NCI-H510A treated with DMSO at 0.1 percent for 48 hours (cell line): ENCODE measurements at places on chromosomes 12 and 14.

- DNase-seq, result no peak
Observed at GRCh38 chr12:47729233-47729632, 3.9 kb upstream of the ENDOU start.

DNA sequence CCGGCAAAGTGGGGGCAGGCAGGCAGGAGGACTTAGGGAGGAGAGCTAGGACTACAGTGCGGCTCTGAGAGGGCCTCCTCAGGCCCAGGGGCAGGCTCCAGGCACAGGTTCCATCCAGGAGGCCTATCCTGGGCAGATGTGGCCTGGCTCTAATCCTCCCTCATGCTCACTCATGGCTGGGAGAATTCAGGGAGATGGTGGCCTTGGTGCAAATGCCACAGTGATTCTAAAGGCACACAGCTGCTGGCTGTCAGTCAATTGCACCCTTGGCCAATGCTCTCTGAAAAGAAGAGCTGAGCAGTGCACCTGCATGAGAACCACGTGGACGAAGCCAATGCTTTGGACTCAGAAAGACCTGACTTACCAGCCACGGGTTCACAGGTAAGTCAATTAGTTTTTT, 89.6 kb downstream of the C12orf75 start:
- no peak for DNase-seq

- DNase-seq, result no peak
Observed at GRCh38 chr12:57250956-57251355, at the start of gene STAC3. Gene STAC3, minus strand, starts transcription at chr12:57251187. Its CDS starts 1,551 bp downstream, at chr12:57249636.

- DNase-seq, result no peak
Observed at GRCh38 chr12:3020850-3021435, 56.2 kb upstream of the TSPAN9 start.

- no peak for DNase-seq
Observed at GRCh38 chr12:50252977-50253602, 30.2 kb downstream of the LIMA1 start.

DNA sequence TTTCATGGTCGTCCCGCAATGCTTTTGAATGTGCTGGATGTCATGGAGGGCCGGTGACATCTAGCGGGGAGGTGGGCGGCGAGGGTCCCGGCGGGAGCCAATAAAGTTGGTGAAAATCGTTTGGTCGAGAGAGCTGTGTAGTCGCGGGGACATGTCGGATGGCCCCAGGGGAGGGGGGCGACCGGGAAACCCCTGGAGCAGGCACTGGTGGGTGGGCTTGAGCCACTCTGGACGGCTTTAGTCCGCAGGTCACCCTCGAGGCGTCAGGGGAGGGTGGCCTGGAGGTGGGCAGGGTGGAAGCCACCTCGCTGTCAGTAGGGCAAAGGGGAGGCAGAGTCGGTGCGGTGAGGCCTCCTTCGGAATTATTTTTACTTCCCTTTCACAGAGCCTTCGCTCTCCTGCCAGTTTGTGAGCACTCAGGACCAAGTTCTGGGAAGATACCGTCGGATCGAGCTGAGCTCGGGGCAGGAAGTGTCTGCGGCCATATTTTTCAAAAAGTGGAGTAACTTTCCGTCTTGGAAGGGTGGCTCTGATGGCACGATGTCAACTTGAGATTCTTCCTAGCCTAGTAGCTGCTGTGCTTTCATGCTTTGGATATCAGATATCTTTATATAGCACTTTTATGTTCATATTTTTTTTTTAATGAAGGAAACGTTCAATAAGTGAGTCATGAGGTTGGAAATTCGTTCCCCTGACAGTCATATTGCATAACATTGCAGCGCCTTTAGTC, 28.2 kb downstream of the WBP11 start:
- no peak for DNase-seq

- DNase-seq, result peak; percentile 43
Observed at GRCh38 chr14:21300892-21301291, 21.0 kb downstream of the RPGRIP1 start.

GRCh38 chr14:64038841-64039542, 186.2 kb downstream of the SYNE2 start:
- no peak for DNase-seq

- no peak for DNase-seq
Observed at GRCh38 chr12:108793756-108794441, 62.6 kb upstream of the CORO1C start.

DNA sequence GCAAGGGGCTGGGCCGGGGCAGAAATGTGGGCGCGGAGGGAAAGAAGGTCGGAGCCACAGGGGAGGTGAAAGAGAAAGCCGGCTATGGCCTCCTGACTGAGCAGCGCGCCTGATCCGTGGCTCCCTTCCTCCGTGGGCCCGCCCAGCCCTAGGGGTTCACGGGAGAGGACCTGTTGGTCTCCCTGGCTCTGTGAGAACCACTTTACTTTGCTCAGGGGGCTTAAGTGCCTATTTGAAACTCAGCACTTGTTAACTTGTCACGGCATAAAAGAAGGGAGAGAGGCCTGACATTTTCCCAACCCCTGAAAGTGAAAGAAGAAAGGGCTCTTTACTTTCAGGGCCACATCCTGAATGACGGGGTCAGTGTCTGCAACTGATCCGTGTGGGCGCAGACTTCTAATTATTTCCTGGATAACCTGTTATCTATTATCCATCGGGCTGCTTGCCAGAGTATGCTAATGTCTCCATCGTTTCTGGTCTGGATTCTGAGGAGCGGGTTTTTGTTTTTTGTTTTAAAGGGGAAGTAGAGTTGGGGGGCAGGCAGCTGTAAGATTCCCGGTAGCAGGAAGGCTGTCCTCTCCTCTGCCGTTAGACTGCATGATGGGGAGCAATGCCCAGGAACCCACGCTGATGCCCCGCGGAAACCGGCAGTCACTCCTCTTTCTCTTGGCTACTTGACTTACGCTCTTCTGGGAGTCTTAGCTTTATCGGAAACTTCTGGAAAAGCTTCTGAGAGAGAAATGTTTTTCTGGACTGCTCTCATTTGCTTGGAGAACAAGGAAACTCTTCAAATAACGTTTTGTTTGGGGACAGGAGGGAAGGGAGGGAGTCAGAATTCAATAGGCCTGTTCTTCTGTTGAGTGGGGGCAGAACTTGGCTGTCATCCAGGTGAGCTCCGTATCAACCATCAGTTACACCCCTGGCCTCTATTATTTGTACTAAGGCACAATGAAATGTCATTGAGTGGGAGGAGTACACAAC, 127.7 kb upstream of the MAX start:
- DNase-seq, result peak; percentile 91

DNA sequence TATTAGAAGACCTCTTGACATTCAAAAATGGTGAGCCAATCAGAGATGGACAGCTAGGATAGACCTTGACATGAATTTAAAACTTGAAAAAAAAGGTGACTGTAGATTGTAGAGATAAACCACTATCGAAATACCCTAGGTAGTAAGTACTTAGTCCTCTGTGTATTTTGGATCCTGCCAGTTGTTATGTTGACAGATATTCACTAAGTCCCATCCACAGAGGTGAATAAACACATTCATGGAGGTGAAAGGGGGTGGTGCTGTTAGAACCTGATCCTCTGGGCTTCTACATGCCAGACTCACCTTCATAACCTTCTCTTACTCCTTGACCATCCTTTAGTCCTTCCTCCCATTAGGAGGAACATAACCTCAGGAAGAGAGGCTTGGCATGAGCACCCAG, 72.3 kb downstream of the OTX2 start:
- DNase-seq, result no peak

DNA sequence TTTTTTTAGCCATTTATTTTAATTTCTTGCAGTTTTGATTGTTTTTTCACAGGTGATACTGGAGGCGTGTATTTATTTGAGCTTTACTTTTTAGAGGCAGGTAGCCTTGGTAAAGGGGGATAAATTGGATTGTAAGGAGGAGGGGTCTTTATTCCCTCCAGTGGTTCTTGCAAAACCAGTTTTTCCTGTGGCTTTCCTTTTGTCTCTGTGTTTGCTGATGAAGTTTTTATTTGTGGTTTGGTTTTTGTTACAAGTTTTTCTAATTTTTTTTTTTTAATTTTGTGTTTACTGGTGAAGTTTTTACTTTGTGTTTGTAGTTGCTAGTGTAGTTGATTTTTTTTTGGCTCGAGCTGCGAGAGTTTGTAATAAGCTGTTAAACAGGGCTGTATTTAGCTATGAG, 278.5 kb downstream of the PRKD1 start:
- no peak for DNase-seq

DNA sequence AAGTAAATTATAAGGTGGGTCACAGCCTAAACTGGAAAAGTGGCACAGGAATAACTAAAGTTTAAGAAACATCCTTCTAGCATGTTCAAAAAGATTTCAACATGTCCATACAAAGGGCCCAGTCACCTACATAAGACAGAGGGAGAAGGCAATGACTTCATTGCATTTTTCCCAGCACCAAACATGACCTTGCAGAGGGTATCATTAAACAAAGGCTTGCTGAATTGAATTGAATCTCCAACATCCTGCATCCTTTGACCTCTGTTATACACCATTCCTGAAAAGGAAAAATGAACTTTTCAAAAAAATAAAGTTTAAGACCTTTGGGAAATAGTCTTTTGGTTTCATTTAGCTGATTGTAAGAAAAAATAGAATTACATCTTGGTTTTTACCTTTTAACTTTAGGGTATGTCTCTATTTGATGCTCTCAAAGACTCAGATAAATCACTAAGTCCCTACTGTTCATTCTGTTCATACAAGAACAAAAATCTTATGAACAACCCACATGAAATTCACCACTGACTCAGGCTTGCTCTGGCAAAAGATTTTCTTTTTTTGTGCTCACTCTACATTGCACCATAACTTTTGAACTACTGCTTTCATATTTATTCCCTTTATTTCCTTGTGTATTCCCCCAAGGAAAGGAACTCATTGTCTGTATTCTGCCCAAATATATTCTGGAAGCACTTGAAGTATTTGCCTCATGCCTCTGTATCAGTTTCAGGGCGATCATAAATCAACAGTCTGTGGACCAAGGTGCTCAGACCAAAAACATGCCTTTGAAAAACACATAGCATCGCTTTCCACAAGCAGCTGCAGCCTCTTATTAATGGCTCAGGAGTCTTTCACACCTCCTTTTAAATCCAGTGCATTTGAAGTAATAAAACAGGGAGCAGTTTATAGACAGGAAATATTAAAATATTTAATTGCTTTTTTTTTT, 121.7 kb downstream of the DUSP6 start:
- no peak for DNase-seq

DNA sequence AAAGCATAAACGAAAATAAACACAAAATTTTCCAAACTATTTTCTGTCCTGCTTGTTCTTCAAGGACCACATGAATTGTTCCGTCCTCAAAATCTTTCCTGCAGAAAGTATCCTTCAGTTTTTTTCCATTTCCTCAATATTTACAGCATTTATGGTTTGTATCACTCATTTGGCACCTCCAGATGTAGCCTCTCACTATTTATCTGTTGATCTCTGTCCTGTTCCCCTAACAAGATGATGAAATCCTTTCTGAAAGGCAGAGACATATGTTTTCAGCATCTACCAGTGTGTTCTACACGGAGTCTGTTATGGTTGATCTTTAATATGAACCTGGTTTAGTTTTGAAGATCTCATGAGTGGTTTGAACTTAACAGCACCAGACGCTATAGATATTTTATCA, 490.2 kb downstream of the NELL2 start:
- no peak for DNase-seq

- DNase-seq, result no peak
Observed at GRCh38 chr14:105366386-105367074, 31.8 kb upstream of the TEX22 start.

DNA sequence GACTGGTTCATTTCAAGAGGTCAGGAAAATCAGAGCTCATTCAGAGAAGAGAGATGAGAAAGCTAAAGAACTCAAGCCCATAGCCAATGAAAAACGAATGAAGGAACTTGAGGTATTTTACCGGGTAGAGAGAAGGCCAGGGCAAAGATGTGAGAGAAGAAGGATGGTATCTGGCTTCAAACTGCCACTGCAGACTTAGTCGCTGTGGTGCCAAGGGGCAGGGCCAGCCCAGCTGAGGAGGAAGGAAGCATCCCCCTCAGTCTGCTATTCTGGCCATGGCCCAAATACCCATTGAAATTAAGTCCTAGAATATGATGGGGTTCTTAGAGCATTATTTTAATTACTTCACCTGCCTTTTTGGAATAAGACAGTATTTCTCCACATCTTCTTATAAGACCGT, 69.2 kb downstream of the ANO2 start:
- DNase-seq, result no peak

GRCh38 chr14:39912192-39913100, 480.2 kb upstream of the FBXO33 start:
- DNase-seq, result no peak

- no peak for DNase-seq
Observed at GRCh38 chr12:9606247-9606646, 1.5 kb downstream of the KLRB1 start.

DNA sequence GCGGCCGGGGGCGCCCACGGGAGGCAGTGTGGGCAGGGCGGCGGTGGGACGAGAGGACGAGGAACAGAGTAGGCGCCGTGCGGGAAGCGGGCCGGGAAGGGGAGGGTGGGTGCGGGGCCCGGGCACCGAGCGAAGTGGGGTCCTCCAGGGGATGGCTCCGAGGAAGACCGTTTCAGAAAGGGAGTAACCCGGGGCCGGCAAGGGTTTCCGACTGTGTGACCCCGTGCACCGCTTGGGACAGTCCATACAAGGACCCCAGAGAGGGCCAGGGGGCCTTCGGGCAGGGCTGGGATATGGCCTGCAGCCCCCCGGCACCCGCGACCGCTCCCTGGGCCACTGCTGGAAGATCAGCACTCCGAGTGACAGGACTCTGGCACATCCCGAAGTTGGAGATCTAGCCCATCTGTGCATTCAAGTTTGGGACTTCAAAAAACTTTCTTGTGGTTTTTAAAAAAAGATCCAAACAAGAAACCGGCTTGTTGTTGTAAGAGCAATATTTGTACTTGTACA, 448 bp downstream of the TSPAN9 start:
- no peak for DNase-seq

DNA sequence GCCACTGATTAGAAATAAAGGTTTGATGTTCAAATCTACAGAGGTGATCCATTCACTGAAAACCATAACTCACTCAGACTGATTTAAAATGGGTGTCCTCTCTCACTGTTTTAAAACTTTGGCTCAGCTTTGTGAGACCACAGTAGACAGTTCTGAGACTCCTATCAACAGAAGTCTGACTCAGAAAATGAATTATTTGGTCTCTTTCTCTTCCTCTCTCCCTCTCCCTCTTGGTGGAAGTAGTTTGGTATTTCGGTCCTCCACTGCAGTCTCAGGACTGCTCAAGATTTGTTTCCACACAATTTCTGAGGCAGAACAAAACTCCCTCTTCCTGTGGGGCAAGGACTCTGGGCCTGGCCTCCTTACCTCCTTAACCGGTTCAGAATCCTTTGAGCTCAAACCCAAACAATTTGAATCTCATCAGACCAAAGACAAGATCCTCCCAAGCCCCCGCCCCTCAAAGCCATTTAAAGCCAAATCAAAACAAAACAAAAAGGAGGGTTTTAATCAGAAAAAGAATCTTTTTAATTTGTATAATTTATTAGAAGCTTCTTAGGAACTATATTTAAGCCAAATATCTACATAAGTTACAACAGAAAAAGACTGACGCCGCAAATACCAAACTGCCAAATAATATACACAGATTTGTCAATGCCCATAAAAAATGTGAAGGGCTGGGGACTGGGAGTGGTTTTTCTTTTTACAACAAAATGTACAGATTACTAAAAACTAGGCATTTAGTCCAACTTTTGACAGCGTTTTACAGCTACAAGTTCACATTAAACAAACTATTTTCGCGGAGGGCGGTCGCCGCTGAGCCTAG, 3.9 kb downstream of the NKX2-1 start:
- DNase-seq, result peak; percentile 71

- no peak for DNase-seq
Observed at GRCh38 chr12:6223545-6223944, 23.3 kb downstream of the CD9 start.

- no peak for DNase-seq
Observed at GRCh38 chr14:105028251-105028927, 7.5 kb upstream of the CDCA4 start.

GRCh38 chr14:89911010-89911919, 43.3 kb downstream of the EFCAB11 start:
- DNase-seq, result no peak
